ENCODE measurements at places on chromosomes 1 and 21.

- no peak for DNase-seq
Measured at GRCh38 chr1:175893192-175893591, 149.8 kb upstream of the TNR start.

- DNase-seq: no peak
Measured at GRCh38 chr1:194476872-194477271, 1290.5 kb upstream of the B3GALT2 start.

- DNase-seq: peak; percentile 48
Measured at GRCh38 chr1:111507411-111508201, 4.2 kb upstream of the ADORA3 start.

- DNase-seq: no peak
Measured at GRCh38 chr1:161158316-161159010, 837 bp upstream of the USP21 start.

DNA sequence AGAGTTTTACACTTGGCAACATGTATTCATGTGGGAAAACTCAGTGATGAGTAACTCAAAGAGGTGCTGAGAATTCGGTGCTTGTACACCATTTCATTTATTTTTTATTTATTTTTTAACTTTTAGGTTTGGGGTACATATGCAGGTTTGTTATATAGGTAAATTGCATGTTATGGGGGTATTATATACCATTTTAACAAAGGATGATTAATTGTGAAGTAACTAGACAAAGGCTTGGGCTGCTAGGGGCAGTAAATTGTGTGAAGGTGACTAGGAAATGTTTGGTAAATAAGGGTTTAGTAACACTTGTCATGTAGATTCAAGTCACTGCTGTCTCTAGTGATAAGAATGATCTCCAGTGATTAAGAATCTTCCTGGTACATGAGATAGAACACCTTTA lies 139.0 kb downstream of the MAST2 start:
- DNase-seq: no peak

DNA sequence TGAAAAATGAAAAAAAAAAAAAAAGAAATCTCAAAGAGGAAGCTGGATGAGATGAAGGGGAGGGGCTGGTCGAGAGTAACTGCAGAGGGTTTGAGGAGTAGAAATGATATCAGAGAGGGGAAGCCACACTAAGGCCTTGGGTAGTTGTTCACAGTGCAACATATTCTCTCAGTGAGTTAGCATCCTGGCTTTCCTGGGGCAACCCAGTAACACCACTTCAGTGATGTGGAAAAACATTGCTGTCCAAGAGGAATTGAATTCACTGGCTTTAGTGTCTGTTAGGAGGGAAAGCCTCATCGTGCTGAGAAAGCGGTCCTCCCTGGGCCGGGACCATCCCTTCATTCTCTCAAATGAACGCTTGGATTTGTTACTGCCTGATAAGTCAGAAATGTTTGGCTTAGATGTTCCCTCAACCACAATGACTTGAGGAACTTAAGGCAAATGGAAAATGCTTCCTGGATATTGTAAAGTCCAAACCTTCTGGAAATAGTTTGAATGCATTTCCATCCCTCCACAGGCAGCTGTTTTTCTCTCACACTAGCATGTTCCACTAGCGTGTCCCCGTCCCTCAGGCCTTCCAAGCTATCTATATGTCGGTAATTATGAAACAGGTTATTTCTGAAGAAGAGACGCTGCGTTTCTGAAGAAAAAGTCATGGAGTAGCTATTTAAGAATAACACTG lies 12.2 kb downstream of the TGFB2 start:
- DNase-seq: no peak

- no peak for DNase-seq
Measured at GRCh38 chr1:219805191-219805590, 123.2 kb downstream of the SLC30A10 start.

- DNase-seq: peak; percentile 6
Measured at GRCh38 chr1:7669559-7670311, 101.4 kb upstream of the VAMP3 start.

DNA sequence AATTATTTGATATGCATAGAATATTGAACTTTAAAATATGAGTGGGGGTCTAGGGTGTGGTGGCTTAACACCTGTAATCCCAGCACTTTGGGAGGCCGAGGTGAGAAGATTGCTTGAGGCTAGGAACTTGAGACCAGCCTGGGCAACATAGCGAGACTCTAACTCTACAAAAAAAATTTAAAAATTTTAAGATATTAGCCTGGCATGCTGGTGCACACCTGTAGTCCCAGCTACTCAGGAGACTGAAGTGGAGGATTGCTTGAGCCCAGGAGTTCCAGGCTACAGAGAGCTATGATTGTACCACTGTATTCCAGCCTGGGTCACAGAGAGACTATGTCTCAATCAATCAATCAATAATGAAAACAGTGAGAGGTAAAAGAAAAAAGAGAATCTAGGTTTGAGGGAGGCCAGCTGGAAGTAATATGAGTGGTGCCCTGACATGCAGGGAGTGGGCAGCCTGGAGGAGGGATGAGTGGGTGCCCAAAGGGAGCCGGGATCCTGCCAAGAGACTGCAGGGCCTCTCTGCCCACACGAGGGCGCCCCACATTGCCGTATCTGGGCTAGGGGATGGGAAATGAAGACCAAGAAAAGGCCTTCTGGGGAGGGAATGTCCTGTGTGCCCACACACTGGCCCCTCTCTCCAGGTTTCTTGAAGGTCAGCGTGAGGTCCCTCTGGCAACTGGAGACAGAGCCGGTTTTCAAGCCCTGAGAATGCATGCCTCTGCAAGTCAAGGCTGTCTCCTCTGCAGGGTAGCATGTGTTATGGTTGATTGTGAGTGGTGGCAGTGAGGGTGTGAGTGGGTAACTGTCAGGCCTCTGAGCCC lies 93.9 kb upstream of the PPM1J start:
- peak; percentile 38 for DNase-seq

DNA sequence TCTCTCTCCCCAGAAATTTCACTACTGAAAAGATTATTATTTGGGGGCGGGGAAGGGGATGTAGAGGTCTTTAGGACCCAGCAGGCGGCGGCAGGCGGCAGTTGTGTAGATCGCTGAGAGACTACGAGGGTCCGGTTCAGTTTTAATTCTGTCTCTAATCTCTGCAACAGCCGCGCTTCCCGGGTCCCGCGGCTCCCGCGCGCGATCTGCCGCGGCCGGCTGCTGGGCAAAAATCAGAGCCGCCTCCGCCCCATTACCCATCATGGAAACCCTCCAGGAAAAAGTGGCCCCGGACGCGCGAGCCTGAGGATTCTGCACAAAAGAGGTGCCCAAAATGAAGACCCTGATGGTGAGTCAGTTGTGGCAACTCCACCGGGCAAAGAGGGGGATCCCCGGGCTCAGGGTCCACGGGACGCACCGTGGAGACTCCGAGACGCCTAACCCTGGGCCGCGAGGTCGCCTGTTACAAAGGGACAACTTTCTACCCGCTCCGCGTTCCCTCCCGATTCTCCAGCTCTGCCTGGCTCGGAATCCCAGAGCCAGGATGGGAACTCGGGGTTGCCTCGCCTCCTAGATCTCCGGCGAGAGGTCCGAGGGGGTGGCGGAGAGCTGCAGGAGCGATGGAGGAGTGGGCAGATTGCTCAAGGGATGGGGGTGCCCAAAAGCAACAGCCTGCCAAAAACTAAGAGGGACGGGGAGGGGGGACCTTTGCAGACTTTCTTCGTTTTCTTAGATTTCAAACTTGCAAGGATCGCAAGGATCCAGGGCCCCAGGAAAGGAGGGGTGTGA lies at the start of gene ST6GALNAC5:
ST6GALNAC5 (plus strand) TSS at position 139 of the 789 bp plus-strand sequence.
- no peak for DNase-seq

DNA sequence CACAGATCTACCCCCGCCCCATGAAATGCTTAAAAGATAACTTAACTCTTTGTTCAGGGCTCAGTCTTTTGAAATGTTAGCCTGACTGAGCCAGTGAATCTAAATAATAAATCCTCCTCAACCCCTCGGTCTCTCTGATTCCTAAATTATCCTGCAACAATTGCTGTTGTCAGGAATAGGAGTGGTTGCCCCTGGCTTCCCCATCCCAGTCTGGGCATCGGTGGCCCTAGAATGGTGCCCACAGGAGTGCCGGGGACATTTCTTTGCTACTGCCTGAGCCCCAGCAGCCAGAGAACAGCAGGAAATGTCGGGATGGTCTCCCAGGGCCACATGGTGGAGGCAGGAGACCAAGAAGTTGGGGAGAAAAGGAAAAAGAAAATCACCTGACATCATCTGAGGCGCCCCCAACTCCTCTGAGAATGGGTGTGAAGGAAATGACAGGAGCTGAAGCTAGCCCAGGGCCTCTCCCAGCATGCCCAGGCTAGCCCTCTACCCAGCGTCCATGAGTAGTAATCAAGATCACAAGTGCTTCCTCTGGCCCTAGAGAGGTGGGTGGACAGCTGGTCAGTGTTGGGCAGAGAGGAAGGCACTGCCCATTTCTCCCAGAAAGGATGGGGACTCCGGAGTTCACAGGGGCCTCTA lies 1.6 kb downstream of the PADI4 start:
- DNase-seq: no peak

GRCh38 chr1:225427235-225428067 lies at the start of gene LBR:
Gene LBR (minus strand): TSS chr1:225428038. CDS start chr1:225424075, 3,963 bp downstream.
- DNase-seq: no peak

- DNase-seq: no peak
Measured at GRCh38 chr1:191984856-191985255, 173.4 kb upstream of the RGS18 start.

DNA sequence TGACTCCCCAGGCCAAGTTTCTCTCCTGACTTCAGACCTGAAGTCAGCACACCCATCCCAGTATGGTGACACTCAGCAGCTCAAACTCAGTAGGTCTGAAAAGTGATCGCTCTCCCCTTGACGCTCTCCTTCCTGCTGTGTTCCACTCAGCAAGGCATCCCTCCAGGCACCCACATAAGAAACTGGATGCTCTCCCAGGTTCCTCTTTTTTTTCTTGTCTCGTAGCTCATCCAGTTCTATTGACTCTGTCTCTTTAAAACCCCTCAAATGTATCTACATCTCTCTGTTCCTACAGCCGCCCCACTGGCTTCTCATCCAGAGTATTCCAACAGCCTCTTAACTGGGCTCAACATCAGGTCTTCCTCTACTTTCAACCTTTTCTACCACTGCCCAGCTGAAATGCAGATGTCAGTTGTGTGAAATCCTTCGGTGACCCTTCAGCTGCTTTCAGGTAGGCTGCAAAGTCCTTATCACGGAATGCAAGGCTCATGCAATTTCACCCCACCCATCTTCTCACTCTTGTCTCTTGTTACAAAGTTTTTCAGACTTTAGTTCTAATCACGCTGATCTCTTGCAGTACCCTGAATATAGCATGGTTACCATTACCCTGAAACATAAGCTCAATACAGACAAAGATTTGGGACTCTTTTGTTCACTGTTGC lies 286.2 kb upstream of the POU3F1 start:
- no peak for DNase-seq

DNA sequence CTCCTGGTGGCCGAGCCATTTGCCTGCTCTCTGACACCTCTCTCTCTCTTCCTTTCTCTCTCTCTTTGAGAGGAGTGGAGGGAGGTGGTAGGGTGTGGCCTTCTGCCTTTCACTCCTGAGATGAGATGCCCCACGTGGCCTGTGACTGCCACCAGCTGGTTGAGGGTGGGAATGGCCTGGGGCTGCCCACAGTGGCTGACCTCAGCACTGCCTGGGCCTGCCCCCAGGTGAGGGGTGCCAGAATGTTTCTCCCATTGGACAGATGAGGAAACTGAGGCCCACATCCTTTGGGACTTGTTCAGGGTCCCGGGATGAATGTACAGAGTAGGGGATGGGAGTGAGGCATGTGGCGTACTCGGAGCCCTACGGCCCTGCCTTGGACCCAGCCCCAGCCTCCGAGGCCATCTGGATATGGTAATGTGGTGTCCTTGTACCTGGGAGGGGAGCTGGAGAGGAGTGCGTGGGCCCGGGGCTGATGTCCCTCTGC lies 12.7 kb upstream of the C1orf167 start:
- no peak for DNase-seq

GRCh38 chr1:169890761-169891538 lies 2.7 kb downstream of the SCYL3 start:
- DNase-seq: no peak

DNA sequence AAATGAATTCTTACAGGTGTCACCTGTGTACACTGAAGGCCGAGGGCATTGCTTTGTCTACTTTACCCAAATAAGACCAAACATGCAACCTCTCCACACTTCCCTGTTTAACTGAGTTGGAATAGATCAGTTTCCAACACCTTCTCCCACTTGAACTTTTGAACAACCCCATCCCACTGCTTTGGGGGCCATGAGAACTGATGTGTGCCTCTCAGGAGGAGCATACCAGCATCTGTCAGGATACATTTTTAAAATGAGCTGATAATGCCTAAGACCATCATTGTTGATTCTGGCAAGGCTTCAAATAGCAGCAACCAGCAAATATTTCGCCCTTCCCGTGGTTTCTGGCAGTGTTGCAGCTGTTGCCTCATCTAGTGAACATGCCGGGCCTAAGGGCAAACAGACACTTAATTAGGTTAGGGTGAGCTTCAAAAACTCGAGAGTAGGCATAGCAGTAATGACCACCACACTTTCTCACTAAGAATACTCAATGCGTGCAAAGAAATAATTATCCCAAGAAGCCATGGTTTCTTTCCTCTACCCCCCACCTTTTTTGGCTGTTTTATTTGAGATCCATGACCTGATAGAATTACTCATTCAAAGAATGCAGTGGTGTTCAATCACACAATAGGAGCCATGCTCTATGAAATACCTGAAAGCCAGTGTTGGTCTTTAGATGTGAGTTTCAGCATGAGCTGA lies 63.7 kb downstream of the MAP10 start:
- peak; percentile 67 for DNase-seq

DNA sequence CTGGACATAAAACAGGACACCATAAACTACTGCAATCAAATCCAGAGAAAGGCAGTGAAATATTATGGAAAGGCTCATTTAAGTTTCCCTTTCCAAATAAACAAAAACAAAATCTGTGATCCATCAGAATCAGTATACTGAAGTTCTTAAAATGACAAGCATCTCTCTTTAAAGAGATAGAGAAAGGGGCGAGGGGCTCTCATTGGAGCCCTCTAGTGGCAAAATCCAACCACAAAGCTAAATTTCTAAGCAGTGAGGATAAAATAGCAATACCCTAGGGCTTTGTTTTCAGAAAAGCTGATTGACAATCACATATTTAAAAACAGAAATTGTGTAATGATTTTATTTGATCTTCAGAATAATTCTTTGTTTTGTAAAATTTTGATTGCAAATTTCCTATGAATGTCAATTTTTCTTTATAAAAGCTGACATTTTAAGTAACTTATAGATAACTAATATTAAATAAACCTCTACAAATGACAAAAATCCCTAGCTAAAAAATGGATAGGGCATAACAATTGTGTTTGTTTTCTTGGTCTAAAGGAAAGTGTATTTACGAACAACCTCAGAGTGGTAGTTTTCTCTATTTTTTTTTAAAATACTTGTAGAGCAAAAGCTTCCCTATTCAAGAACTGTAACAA lies 138.2 kb downstream of the COL24A1 start:
- DNase-seq: peak; percentile 12

- no peak for DNase-seq
Measured at GRCh38 chr1:110714374-110714995, 39.7 kb upstream of the KCNA3 start.

GRCh38 chr1:114353262-114353661 lies 157.7 kb downstream of the TRIM33 start:
- peak; percentile 44 for DNase-seq

GRCh38 chr1:3021233-3021671 lies at the start of gene ACTRT2:
Gene ACTRT2 (plus strand): TSS chr1:3021467. CDS start chr1:3021687, 220 bp downstream.
- no peak for DNase-seq

Data from stromal cell of bone marrow (primary cell).